ENCODE measurements at places on chromosomes 6 and 20. TPM values are rescaled to one million over a fixed set of nuclear protein-coding genes. Genes with fewer than 3 reads are reported as not detected.

- no peak for DNase-seq
These were observed 116.5 kb downstream of the TCP11 start for GRCh38 chr6:35024551-35025054.

The CST7 gene
- total RNA-seq, result 1.2 TPM

DNA sequence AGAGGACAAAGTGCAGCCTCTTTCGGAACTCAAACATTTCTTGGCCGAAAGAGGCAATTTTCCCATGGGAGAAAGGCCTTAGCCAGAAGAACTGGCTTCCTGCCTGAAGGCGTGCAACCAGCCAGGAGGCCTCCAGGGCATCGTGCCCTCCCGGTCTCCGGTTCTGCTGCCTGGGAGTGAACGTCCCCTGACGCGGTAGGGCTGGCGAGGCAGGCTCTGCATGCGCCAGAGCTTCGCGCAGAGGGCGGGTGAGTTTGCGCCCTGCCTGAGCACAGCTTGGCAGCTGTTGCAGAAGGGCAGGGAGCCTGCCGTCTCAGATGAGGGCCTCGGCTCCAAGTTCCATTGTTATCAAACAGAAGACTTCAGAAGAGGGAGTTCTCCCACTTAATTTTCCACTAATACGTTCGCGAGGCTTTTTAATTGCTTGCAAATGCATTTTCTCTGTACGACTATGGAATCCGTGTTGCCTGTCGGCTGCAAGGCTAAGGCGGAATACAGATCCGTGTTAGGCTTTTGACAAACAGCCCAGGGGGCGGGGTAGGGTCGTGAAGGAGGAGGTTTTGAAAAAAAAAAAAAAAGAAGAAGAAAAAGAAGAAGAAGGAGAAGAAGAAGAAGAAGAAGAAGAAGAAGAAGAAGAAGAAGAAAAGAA, 5.5 kb upstream of the TFAP2D start:
- no peak for DNase-seq

The SSTR4 gene
- total RNA-seq, result not detected

The VNN1 gene
- total RNA-seq, result 2.7 TPM

DNA sequence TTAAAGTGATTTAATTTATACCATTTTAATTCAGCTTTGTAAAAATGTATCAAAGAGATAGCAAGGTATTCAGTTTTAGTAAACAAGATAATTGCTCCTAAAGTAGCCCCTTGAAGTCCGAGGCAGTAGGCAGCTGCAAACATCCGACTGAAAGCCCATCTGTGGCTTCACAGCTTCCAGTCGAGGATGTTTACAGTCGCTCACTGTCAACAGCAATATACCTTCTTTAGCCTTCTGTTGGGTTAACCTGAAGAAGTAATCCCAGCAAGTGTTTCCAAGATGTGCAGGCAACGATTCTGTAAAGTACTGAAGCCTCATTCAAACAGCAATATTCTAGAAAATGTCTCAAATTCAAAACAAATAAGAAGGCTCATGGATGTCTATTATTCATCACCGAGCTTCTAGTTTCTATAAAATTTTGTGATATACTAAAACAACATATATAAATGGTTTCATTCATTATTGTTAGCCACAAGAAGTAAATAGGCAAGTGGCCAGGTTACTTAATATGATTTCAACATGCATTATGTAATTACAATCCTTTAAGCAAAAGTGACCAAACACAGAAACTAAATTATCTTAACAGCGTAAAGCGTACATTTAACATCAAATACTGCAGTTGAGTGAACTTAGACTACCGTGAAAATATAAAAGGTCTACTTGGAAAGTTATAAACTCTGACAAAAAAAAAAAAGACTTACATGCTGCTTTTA, 115.0 kb downstream of the OGFRL1 start:
- no peak for DNase-seq

The PRRC2A gene
- total RNA-seq, result 104 TPM

DNA sequence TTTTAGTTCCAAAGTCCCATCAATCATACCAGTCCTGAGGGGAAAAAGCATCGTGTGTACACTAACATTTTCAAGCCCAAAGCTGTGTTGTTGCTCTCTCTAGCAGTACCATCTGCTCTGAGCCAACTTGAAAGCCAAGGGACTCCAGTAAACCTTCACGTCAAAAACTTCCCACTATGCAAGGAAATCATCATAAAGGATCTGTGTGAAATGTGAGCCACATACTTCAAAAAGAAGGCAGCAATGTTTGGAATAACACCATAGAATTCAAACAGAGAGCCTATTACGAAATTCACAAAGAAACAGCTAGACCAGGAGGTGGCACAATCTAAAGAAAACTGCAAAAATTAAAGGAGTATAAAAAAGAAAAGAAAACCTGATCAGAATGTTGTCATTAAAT, 399.8 kb upstream of the EPHA7 start:
- no peak for DNase-seq

DNA sequence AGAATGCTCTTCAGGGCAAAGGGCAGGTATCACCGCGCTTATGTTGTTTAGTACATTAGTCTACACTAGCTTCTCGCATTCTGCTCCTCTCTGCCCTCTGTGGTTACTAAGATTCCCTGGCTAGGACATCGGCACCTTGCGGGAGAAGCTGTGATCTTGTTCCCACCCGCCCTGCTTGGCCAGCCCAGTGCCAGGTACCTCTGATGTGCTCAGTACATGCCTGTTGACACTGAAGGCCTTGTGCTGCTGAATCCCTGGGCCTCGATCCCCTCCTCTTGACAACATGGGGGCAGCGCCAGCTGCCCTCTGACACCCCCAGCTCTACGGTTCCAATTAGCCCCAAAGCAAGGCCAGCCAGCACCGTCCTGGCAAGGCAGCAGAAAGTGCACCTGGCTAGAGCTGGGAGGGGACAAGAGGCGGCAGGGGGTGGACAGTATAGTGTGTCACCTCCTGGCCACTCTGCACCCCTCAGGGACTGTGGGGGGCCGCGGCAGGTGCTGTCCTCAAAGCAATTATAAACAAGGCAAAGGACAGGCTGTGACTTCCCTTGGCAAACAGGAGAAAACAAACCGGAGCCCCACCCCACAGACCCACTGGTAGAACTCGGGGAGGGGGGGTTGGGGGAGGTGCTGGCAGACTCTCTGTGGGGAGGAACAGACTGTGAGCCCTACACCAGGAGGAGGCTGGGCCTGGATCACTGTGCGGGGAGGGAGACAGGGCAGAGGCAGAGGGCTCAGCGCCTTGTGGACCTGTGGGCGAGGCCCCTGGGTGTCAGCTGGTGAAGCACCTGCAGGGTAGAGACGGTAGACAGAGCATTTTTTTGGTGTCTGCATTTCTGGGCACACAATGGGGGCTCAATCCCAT, 7.1 kb downstream of the TFEB start:
- DNase-seq, result no peak

The GPX5 gene
- total RNA-seq, result not detected

The WFDC5 gene
- total RNA-seq, result not detected

DNA sequence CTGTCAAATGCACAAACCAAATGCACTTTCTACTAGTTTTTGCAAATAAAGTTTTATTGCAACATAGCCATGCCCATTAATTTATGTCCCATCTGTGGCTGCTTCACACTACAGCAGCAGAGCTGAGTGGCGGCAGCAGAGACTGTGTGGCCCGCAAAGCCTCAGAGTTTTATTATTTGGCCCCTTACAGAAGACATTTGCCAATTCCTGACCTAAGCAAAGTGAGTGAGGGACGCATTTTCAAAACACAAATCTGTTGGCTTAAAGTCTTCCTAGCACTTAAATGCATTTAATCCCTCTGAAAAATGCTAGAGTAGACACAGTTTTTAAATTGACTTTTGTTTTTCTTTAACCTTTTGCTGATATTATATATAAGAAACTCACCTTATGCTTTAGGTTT, 126.4 kb downstream of the PHACTR3 start:
- no peak for DNase-seq

DNA sequence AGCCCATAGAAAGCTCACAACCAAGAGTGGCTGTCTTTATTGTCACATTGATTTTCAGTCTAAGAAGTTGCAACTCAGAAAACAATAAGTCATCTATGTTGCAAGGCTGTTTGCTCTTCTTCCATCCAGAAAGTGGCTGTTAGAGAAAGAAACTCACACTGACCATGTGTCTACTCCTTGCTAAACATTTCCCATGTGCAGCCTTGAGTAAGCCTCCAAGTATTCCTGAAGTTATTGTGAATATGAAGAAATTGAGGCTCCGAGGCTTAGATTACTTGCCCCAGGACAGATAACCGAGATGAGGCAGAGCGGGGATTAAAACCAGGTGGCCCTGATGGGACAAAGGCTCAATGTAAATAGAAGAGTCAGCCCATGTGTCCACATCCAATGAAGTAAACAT, 105.0 kb downstream of the SPTLC3 start:
- DNase-seq, result no peak

- DNase-seq, result peak; percentile 47
These were observed 114.2 kb upstream of the SSTR4 start for GRCh38 chr20:22920898-22921297.

The LRRN4 gene
- not detected for total RNA-seq

DNA sequence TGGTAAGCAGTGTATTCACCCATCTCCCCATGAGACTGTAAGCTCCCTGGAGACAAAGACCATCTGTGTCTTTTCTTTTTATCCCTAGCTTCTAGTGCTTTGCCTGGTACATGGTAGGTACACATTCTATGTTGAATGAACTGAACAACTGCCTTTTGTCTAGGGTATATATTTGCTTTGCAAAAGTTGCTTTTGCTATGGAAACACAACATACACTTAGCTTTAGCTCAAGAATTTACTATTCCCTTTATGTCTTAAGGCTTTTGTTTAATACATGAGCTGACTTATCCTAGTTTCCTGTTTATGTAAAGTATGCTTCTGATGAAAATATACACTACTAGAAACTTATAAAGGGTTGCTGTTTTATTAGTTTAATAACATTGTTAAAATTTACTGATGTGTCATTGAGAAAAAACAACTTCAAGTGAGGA, 198.2 kb downstream of the PRL start:
- DNase-seq, result no peak

DNA sequence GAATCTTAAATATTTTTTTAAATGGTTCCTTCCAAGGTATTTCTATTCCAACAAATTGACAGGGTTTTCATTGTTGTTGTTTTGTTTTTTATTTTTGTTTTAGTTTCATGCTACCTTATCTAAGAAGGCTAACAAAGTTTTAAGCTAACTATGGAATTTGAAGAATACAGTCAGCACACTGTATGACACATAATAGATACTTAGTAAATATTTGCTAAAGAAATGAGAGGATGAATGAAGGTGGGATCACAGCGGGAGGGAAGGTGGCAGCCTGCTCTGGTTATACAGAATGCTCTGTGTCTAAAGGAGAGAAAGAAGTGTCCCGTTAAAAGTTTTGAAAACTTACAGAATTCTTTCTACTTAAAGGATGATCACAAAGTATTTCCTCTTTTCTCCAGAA, 43.7 kb upstream of the DST start:
- DNase-seq, result no peak

- DNase-seq, result no peak
These were observed 110.3 kb upstream of the BTBD3 start for GRCh38 chr20:11807054-11808048.

DNA sequence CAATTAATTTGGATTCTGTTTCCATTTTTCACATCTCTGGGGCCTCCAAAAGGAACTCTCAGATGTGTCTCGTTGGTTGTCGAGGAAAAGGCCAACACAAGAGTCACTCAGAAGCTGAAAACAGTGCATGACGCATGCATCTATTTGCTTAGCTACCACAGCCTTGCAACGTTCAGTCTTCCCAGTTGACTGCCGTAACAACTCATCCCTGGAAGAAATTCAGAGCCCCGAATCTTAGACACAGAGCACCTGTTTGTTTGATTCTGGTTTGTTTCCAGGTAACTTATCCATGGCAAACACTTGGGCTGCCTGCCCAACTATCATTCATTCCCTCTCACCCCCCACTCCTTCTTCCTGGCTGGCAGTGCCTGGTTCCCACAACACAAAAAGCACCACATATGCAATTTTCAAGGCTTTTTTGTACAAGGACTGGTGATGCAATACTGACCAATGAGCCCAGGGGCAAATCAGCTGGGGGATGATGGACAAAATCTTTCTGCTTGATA, 60.5 kb downstream of the ZMYND8 start:
- DNase-seq, result no peak

The BEND6 gene
- total RNA-seq, result 1.4 TPM

DNA sequence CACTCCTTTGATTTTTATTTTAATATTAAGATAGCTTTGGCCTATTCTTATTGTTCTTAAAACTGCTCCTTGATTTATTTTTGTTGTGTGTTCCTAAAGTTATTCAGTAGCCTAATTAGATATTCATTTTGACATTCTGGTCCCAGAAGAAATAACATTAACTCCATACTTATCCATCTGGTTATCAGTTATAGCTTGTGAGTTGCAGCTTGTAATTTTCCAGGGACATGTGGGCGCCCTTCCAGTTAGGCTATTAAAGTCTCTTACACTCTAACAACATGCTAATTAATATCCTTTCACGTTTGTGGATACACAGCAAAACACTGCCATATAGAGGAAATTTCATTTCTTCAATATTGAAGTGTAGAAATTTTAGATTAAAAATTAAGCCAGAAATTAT, 987.5 kb downstream of the HACE1 start:
- DNase-seq, result no peak

DNA sequence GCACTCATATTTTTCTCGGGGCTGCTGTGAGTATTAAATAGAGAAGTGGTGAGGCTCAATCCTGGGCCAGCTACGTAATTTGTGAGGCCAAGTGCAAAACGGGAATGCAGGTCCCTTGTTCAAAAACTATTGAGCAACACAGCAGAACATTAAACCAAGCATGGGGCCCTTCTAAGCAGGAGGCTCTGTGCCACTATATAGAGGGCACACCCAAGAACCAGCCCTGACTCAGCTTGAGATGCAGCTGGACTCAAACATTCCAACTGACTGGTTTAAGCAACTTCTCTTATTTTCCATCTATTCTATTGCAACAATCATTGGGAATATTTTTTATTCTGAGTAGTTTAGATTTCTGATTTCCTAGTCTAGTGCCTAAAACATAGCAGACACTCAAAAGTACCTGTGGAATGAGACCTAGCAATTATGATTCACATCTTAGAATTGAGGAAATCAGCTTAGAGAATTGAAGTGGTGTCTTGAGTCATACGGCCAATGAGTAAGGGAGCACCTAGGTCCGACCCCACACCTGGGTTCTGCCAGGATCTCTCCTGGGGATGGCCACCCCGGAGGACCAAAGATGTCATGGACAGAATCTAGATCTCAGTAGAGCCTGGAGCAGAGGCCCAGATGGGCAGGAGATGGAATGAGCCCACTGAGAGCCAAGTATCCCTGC, 1.3 kb downstream of the SIRPB2 start:
- DNase-seq, result peak; percentile 88

The ZNF217 gene
- 16.3 TPM for total RNA-seq

- DNase-seq, result no peak
These were observed 39.5 kb downstream of the CD40 start for GRCh38 chr20:46157625-46158024.

GRCh38 chr6:101352316-101352715, 41.2 kb upstream of the GRIK2 start:
- DNase-seq, result no peak

The ARMH2 gene
- total RNA-seq, result not detected

The C6orf163 gene
- total RNA-seq, result 0.99 TPM

- no peak for DNase-seq
These were observed 8.5 kb downstream of the TPD52L2 start for GRCh38 chr20:63873477-63873971.

- DNase-seq, result no peak
These were observed 31.4 kb downstream of the SENP6 start for GRCh38 chr6:75633045-75633444.
